ENCODE measurements at places on chromosomes 16 and 17.

DNA sequence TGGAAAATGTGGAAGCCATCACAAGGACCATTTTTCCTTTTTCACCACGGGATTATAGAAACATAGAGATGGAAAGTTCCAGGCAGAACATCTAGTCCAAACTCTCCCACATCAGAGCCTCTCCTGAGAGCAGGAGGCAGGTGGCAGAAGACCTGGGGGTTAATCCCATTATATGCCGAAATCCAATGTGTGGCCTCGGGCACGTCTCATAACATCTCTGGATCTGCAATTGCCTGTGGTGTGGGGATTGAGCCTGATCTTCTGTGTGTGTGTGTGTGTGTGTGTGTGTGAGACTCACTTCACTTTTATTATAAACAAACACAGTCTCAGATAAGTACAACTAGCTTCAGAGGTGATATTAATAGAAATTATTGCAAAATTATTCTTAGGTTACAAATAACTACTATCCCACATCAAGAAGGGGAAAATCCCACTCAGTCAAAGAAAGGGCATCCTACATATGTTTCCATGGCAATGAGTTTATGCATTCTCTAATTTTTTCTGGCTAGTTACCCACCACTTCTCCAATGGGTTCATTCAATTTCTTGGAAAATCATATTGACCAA lies 199.1 kb downstream of the FOXL1 start:
- no peak for DNase-seq

DNA sequence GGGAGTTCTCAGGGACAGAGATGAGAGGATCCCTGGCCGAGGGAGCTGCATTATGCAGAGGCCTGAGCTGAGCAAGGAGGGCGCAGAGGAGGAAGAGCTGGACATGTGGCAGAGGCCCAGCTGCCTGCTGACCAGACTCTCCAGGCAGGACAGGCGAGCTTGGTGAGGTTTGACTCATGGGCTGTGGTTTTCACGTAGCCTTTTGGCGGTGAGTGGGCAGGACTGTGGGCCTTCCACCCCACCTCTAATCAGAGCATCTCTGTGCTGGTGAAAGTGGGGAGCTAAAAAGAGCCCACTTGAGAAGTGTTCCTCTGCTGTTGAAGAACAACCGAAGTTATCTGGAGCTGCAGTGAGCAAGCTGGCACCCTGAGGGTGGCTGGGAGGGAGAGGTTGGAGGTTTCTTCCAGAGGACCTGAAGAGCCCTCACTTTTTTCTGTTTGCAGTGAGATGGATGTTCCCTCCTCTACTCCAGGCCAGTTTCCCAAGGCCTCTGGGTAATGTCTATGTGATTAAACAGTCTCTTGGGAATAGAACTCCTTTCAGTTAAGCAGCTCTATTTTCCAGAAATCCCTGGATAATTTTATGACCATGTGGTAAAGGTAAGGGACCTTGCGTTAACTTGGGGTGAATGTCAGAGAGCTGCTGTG lies 11.9 kb downstream of the EPN2 start:
- no peak for DNase-seq

- DNase-seq: no peak
Observed at GRCh38 chr17:72523491-72523890, 402.7 kb downstream of the SOX9 start.

- no peak for DNase-seq
Observed at GRCh38 chr17:4710693-4711634, 532 bp downstream of the ARRB2 start.

GRCh38 chr17:66268247-66268927 lies 34.0 kb upstream of the PRKCA start:
- no peak for DNase-seq

DNA sequence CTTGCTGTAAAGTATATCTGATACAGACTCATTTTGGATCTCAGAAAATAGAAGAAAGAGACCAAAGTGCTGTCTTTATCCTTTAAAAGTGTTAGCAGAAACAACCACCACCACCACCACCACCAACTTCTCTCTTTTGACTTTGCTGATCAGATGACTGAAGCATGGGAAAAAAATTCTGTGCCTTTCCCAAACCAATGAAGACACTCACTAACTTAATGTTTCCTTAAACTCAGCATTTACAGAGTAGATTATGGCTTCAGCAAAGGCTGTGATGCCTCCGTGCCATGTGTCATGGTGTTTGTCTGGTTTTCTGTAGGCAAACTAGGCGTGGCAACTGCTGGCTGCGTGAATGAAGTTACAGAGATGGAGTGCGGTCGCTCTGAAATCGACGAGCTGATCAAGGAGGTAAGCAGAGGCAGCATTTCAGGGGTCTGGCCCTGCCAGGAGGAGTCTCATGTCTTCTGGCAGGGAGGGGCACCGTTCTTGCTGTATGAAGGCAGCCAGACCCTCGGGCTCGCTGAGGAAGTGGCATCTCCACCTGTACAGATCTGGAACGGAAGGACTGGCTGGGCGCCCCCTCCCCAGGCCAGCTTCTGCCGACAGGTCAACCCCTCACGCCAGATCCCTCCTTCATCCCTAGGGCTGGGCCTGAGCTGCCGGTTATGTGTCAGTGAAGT lies 12.4 kb downstream of the IRF8 start:
- DNase-seq: no peak

- DNase-seq: no peak
Observed at GRCh38 chr17:1162116-1162855, 17.5 kb downstream of the ABR start.

GRCh38 chr17:43663383-43663782 lies 1.7 kb upstream of the MEOX1 start:
- no peak for DNase-seq

DNA sequence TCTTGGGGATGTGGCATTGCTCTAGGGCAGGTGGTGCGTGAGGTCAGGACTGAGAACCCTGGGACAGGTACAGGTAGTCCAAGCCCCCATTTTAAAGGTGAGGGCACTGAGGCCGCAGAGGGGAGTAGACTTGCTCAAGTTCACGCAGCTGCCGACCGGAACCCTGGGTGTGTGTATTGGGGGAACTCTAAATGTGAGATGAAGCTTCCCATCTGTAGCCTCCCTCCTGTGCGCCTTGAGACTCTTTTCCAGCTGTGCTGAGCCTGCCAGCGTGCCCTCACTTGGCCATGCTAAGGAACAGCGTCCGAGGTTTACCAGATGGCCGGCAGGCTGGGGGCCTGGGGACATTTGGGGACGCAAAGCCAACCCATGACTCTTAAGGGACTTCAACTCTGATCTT lies 79.0 kb upstream of the CDC42EP4 start:
- DNase-seq: no peak

DNA sequence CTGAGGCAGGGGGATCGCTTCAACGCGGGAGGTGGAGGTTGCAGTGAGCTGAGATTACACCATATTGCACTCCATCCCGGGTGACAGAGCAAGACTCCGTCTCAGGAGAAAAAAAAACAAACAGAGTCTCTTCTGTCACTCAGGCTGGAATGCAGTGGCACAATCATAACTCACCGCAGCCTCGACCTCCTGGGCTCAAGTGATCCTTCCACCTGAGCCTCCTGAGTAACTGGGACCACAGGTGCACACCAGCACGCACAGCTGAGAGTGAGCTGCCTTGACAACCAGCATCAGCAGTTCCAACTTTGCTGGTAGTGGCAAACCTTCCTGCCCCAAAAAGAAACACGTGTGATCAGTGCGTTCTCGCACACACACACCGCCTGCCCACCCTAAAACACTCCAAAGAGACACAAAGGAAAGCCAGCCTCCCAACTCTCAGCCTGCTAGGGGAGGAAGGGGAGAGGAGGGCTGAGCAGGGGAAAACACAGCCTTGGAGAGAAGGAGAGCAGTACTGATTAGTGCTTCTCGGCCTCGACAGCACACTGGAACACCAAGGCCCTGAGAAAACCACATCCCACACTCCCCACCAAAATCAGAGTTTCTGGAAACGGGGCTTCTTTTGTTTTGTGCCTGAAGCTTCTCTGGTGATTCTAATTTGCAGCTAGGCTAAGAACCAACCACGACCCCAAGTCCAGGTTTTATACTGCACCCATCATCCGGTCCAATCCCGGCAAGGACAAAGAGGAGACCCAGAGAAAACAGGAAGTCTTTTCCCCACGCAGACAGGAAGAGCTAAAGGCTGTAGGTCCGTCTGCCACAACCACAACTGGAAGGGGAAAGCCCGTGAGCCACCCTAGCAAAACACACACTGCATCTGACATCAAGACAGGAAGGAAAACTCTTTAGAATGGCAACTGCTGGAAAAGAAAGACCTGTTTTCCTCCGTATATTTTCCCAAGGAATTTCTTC lies 28.8 kb downstream of the ZCCHC14 start:
- DNase-seq: no peak

GRCh38 chr17:73785958-73786743 lies 141.9 kb upstream of the SDK2 start:
- no peak for DNase-seq

DNA sequence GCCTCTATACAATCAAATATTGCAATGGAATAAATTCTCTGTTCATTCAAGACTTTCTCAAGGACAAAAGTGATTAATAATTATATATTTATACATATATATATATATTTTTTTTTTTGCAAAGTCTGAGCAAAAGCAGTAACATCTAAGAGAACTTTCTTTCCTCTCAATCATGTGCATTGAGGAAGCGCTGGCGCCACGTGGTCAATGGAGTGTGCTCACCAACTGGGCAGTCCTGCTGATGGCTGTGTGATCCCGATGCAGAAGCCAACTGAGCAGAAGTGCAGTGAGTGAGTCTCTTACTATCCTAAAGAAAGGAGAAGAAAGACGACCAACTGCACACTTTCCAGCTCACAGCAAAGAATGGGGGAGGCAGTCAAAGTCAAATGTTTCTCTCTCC lies 37.2 kb upstream of the ULK2 start:
- DNase-seq: no peak

DNA sequence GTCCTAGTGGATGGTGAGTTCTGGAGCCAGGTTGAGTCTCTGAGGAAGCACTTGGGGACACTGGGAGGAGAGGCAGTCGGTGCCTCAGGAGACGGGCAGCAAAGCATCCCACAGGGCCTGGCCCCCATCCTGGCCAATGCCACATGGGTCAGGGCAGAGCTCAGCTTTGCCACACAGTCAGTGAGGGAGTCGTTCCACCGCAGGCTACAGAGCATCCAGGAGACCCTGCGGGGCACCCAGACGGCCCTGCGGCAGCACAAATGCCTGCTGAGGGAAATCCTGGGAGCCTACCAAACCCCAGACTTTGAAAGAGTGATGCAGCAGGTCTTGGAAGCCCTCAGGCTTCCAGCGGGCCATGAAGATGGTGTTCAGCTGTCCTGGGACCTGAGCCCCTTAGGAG lies 39.7 kb downstream of the PLD6 start:
- DNase-seq: no peak

- no peak for DNase-seq
Observed at GRCh38 chr17:65235284-65235683, 98.1 kb downstream of the RGS9 start.

DNA sequence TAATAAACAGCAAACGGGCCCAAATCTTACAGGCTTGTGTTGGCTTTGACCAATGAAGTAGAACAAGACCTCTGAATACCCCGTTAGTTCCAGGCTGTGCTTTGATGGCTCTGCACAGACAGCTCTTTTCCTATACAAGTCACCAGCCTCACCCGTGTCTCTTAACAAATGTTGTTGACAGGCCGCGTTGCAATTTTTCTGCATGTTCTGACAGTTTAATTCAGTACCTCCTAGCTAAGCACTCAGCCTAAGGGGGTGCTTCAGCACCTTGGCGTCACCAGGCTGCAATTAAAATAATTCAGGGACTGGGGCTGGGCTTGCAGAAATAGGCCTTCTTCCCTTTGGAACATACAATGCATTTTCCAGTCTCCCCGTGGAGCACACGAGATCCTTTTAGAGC lies 500.1 kb downstream of the MAF start:
- no peak for DNase-seq

DNA sequence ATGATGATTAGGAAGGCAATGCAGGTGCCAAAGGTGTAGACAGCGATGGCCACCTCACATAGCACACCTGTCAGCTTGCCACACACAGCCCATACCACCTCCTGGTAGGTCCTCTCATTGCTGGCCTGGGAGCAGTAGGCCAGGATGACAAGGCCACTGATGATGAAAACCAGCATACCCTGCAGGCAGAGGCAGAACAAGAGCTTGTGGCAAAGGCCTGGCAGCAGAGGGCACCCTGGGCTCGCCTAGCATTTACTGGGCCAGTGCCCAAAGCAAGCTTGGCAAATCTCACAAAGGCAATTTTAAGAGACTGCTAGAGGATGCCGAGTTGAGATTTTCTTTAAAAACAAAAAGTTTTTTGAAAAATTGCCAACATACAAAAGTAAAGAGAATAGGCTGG lies 5.9 kb downstream of the SLC38A7 start:
- DNase-seq: no peak

DNA sequence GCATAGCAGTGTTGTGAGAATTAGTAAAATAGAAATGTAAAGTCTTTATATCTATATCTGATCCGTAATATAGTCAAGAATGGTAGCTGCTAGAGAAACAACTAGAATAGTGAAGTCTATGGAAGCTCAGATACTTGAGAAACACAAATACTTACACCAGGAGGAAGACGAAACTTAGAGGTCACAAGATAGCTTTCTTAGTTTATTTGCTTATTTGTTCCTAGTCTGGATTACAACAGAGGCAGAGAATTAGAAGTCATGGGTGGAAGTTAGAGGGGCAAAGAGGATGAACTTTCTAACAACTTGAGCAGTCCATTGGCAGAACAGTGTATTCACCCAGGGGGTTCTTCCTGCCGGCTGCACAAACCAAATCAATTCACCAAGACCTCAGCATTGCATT lies 13.9 kb downstream of the GNGT2 start:
- DNase-seq: no peak

DNA sequence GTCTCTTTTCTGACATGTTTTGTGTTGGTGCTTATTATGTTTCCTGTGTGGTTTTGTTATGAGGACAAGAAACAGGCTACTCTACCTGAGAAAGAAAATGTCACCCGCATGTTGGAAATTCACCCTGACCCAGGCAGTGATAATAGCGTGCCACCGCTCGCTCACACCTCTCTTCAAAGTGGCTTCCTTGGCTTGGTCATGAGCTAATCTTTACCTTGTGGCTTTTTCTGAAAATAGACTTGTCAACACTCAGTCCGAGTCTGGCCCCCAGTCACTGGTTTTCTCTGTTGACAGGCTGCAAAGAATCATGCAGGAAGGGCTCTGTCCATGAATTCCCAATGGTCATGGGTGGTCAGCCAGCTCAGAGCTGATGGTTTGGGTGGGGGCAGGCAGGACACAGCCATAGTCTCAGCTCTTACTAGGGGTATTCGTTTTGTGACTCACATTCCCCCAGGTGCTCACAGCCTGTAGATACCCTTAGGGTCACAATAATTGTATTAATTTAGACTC lies 121.3 kb upstream of the CACNG5 start:
- no peak for DNase-seq

- DNase-seq: no peak
Observed at GRCh38 chr16:49726155-49726554, 129.8 kb downstream of the ZNF423 start.

DNA sequence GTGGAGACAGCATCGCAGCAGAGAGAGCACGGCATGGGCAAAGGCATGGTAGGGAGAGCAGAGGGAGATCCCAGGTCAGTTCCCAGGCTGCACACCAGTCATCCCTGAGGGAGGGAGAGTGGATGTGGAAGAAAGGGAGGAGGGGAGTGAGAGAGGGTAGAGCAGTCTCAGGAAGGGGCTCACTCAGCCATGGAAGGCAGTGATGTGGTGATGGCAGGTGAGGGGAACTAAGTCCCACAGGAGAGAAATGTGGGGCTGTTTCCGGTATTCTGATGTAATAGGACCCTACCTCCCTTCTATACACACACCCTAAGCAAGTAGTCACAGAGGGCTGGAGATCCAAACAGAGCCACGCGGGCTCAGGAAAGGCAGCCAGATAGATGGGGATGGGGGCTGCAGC lies 500.3 kb upstream of the CDH11 start:
- DNase-seq: no peak
